ENCODE measurements at places on chromosomes 2 and 18. TPM values are rescaled to one million over a fixed set of nuclear protein-coding genes. Genes with fewer than 3 reads are reported as not detected.
A peak's percentile ranks its signal among the peaks of the same experiment; 100 is the strongest.

Gene TUBB8B
- total RNA-seq: not detected

Gene EPB41L3
- total RNA-seq: 68.8 TPM

Gene ICOS
- total RNA-seq: 0.30 TPM

Gene OR6B2
- total RNA-seq: 2.8 TPM

Gene EVX2
- not detected for total RNA-seq

- DNase-seq: no peak
- no peak overlapping the region for H3K4me3 ChIP-seq
- no peaks in the 10 kb centered on the region for H3K36me3 ChIP-seq
- H3K27me3 ChIP-seq: no peaks in the 10 kb centered on the region
Measured at GRCh38 chr18:24071779-24072178, 57.2 kb downstream of the TTC39C start.

DNA sequence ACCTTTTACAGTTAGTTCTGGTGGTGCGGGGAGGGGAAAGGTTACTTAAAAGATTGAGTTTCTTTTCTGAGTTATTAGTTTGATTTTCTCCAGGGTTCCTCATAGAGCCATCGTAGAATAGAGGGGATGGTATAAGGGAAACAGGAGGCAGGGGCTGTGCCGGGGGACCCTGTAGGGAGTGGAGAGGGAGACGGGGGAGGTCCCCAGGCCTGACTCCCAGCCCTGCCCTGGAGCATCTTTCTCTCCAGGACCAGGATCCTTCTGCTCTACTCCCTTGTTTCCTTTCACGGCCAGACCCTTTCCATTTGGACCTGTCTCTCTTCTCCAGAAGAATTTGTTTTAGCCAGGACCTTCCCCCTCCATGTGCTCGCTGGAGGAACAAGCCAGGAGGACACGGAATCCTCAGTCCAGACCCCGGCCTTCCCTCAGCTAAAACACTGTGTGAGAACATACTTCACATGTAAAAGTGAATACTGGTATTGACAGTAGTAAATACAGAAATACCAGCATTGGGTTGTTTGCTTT lies 35.4 kb downstream of the DGKD start:
- H3K27ac ChIP-seq: no peak overlapping the region
- no peak overlapping the region for H3K4me3 ChIP-seq
- no peaks in the 10 kb centered on the region for H3K36me3 ChIP-seq
- H3K4me1 ChIP-seq: peaks cover 8% of the 10 kb centered on the region

GRCh38 chr18:7646174-7646886 lies 79.2 kb downstream of the PTPRM start:
- DNase-seq: no peak
- no peak overlapping the region for H3K27ac ChIP-seq
- no peaks in the 10 kb centered on the region for H3K36me3 ChIP-seq
- no peak overlapping the region for H3K4me3 ChIP-seq
- no peaks in the 10 kb centered on the region for H3K27me3 ChIP-seq

- no peak for DNase-seq
- no peak overlapping the region for H3K4me3 ChIP-seq
- H3K27ac ChIP-seq: no peak overlapping the region
- H3K4me1 ChIP-seq: no peaks in the 10 kb centered on the region
- H3K27me3 ChIP-seq: no peaks in the 10 kb centered on the region
- H3K36me3 ChIP-seq: peaks cover 7% of the 10 kb centered on the region
Measured at GRCh38 chr2:33363325-33364298, 112.8 kb upstream of the RASGRP3 start.

GRCh38 chr2:121197369-121198091 lies 87.5 kb downstream of the TFCP2L1 start:
- no peak overlapping the region for H3K4me3 ChIP-seq
- DNase-seq: peak; percentile 65
- H3K27ac ChIP-seq: peak overlapping the region; percentile 72
- H3K27me3 ChIP-seq: no peaks in the 10 kb centered on the region

Measured in tibial nerve (tissue), 4 donors.